Hematopoietic multipotent progenitor cell treated with erythropoietin and hydrocortisone succinate and interleukin-3 and kit ligand, for 8 days (in vitro differentiated cells): ENCODE measurements at places on chromosomes 13 and 19.

GRCh38 chr13:79663435-79663834 lies 182.5 kb downstream of the NDFIP2 start:
- DNase-seq = no peak

- DNase-seq = no peak
Measured at GRCh38 chr19:19686580-19686979, 17.9 kb downstream of the ZNF101 start.

DNA sequence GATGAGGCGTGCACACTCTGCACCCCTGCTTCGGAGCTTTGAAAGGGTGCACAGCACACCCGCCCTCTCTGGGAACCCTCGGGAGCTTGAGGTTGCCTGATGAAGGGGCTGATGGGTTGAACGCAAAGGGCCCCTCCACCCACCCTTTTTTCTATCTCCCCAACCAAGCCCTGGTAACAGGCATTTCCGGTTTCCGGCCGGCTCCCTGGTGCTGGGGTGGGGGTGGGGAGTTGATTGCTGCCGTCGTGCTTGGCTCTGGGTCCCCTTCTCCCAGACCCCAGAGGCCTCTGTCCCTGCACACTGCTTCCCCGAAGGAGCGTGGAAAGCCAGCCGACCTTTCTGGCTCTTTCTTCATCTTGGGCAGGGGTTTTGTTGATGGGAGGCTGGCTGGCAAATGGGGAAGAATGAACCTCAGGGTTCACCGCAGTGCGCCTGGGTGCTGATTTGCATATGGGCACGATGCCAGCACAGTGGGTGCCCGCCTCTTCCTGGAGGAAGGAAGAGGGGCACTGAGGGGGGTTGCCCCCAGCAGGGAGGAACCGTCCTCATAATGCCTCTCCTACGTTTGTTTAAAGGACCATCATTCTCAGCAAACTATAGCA lies 29.1 kb downstream of the VAV1 start:
- DNase-seq = peak; percentile 92

- DNase-seq = no peak
Measured at GRCh38 chr19:5782945-5783919, 1.3 kb downstream of the PRR22 start.

DNA sequence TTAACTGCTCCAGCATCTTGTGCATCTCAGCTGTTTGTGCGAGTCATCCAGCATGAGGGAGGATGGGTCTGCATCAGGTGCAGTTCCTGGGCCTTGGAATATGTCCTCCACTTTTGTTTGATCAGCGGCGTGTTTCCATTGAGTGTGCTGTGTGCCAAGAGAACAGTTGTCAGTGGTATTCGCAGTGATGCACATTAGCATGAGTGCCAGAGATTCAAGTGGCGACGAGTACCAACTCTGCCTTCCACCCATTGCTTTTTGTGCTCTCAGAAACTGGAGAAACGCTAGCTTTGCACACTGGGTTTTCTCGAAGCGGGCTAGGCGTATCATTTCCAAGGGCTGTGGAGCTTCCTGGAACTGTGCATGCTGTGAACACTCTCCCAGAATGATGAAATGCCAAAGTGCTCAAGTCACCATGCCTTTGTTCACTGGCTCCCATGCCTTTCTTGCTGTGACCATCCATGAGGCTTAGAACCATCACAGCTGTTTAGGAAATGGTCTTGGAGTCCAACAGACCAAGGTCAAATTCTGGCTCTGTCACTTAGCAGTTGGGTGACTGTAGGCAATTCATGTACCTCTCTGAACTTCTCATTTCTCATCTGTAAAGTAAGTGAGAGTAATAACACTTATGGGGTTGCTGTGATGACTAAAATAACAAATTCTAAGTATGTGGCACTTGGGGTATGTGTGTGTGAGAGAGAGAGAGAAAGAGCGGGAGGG lies 18.4 kb downstream of the LRCH1 start:
- DNase-seq = no peak
